ENCODE measurements at places on chromosomes 1 and 21.

DNA sequence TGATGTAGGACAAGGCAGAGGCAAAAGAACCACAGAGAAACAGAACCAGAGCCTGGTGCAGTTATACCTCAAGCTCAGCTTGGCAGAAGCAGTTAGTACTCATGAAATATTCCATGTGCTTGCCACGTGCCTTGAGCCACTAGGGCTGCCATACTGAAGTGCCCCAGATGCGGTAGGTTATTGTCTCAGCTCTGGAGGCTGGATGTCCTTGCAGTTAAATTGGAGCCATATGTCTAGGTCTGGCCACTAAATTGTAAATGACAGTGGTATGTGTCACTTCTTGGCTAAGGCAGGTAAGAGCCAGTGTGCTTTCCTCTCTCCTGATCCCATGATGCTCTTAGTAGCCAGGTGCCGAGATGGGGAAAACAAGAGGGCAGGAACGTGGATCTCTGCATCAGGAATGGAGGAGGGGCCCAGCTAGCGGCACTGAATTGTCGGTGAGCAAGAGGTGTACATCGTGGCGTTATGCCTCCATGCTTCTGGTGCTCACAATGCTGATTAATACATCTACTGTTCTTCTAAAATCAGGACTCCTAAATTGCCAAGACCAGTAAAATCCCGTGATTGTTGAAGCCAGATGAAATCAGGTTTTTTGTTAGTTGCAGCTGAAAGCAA lies 73.5 kb downstream of the PSMG1 start:
- no peak for DNase-seq

- DNase-seq: no peak
Measured at GRCh38 chr1:31145648-31146047, 80.1 kb upstream of the PUM1 start.

DNA sequence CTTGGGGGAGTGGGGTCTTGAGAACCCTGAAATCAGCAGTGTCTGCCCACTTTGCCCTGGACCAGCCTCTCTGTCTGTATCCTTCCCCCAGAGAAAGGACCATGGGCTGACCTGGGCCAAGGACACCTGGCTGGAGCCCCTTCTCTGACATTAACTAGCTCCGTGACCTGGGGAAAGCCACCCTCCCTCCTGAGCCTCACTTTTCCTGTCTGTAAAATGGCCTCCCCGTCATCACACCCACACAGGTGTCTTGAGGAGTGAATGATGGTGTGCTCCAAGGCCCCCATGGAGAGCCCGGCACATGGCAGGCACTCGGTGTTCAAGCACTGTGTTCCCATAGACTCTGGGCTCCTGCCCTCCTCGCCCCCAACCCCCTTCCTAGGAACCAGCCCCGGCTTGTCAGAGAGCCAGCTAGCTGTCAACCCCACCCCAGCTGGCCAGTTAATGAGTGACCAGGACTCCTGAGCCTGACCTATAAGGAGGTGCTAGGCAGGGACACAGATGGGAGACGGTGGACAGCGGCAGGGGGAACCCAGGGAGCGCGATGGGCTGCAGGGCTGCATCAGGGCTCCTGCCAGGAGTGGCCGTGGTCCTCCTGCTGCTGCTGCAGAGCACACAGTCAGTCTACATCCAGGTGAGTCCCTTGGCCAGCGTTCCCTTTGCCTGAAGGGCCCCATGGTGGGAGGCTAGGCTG lies at the start of gene GUCA2B:
Gene GUCA2B (plus strand): TSS at position 504 of the 694 bp plus-strand sequence. CDS start 41 bp downstream, at position 545.
- DNase-seq: no peak

GRCh38 chr1:114250683-114251572 lies 97.3 kb upstream of the SYT6 start:
- no peak for DNase-seq

DNA sequence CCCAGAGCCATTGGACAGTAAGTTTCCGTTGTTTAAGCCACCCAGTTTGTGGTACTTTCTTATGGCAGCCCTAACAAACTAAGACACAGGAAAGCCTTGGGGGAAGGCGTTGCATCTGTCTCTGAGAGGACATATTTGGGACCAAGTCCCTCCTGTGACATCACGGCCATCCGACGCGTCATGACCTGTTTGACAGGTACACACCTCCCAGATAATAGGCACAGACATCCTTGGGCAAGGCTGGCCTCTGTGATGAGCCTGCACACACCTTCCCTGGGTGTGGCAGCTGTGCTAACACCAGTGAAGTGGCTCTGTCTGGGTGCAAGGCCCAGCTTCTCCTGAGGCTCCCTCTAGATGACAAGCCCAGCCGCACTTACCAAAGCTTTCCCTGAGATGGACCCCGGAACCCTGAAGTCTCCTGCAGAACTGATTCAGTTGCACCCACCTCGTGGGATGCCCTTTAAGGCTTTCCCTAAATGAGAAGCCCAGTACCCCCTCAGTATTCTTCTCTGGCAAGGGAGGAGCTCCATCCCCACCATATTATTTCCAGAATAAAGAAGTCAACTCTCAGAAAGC lies 136.5 kb downstream of the ZSCAN20 start:
- DNase-seq: no peak

GRCh38 chr1:162343470-162343869 lies 33.2 kb downstream of the SPATA46 start:
- no peak for DNase-seq

DNA sequence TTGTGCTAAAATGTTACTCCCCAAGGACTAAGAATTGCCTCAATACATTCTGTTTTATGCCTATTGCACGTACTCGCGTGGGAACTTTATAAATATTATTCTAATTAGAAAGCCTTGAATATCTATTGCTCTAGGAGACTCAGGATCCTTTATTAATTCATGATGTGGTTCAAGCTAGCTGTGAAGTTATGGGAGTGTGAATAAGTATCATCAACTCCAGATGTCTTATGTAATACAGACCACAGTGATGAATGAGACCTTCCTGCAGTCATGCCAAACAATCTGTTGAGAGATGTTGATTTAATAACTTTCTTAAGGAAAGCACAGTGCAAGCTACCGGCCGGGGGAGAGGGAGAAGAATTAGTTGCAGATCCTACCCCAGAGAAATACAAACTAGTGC lies 519.2 kb upstream of the ZP4 start:
- no peak for DNase-seq

DNA sequence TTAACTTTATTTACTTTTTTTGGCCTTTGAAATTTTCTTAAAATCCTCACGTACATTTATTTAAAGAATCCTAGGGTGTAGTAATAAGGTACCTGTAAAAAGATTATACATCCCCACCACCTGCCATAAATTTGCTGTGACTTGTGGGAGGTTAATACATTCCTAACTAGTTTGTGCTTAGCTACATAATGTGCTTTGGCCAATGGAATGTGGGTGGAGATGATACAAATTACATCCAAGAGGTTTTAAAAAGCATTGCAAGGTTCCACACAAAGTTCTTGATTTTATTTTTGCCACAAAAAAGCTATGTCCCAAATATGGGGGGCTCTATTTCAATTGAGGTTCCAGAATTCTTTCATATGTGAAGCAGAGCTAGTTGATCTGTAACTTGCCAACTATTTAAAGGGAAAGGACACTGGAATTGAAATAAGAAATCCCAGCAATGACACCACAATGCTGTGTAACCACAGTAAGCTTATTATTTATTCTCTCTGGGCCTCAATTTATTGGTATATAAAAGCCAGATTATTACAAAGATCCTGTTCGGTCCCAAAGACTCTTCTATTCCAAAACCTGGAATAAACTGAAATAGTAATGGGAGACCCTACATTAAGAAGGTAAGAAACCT lies 15.7 kb downstream of the ASPM start:
- DNase-seq: no peak

DNA sequence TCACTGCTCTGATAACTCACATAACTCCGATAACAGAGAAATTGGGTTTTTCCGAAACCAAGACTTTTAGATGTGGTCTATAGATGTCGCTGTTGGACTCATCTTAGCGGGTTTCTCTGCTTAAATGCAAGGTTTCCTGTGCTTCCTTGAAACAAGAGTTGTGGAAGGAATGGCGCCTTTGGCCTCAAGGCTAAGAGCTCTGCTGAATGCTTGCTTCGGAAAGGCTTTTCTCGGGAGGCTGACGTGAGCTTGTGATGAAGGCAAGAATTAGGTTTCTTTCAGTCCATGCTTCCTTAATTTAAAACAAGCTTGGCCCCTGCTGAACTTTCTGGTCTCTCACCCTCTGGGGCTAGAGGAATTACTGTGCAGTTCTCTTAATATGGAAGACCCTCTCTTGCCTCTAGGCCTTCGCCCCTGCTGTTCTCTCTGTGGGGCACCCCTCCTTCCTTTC lies 113.5 kb downstream of the MAP3K21 start:
- DNase-seq: no peak

DNA sequence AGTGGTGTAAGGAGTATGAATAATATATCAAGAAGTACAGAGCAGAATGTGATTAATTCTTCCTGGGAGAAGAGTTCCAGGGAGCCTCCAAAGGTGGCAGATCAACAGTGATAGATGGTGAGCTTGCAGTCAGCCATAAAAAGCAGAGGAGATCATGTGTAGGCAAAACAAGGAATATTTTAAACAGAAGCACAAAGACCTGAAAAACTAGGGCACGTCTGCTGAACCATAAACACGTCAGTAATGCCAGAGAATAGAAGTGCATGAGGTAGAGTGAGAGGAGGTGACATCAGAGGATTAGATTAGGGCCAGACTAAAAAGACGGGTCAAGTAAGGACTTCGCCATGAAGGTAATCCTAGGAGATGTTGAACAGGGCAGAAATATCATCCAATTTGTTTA lies 151.8 kb downstream of the EIF4G3 start:
- no peak for DNase-seq

- no peak for DNase-seq
Measured at GRCh38 chr1:208240662-208241355, 3.4 kb downstream of the PLXNA2 start.

GRCh38 chr1:20717452-20718342 lies at the start of gene KIF17:
KIF17 (minus strand) TSS chr1:20718007; CDS start chr1:20717706, 301 bp downstream.
- DNase-seq: peak; percentile 69

DNA sequence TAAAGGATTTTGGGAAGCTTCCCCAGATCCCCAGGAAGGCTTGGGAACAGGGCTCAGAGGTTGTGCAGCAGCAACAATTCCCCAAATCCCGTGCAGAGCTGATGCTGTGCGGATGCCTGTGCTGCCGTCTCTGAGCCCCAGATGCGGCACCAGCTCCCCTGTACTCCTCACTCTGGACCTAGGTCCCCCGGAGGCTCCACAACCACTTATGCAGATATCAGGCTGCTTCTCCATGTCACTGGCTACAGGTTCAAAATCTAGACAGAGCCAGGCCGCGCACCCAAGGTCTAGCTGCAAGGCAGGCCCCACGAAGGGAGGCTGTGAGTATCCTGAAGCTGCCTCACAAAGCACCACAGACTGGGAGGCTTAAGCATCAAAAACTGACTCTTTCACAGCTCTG lies 81.6 kb downstream of the PDE9A start:
- DNase-seq: no peak

DNA sequence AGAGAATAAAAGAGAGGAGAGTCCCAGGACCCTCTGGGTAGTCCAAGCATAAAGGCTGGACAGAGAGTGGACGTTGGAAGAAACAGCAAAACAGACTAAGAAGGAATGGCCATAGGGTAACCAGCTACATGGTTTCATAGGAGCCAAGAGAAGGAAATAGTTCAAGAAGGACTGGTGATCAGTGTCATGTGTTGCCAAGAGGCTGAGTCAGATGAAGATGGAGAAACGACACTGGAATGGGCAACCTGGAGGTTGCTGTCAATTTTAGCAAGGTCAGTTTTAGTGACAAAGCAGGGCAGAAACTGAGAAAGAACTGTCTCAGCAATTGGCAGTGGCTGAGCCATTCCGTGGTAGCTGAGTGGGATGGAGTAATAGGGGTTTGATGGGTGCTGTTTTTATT lies 41.4 kb downstream of the HMGB4 start:
- DNase-seq: no peak

- no peak for DNase-seq
Measured at GRCh38 chr21:44547656-44548331, 3.5 kb downstream of the KRTAP10-2 start.

DNA sequence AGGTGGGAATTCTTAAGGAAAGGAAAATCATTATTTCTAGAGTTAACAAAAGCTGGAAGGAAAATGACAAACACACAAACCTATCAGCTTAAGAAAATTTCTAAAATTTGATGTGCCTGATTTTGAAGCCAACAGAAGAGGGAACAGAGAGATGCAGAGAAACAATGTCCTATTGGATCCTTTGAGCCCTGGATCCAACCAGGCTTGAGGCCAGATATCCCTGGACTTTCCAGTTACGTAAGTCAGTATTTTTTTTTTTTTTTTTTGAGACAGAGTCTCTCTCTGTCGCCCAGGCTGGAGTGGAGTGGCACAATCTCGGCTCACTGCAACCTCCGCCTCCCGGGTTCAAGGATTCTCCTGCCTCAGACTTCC lies 648.9 kb downstream of the KIF26B start:
- no peak for DNase-seq

GRCh38 chr21:40152476-40152875 lies 285.2 kb downstream of the PCP4 start:
- DNase-seq: no peak

All from CD8-positive, alpha-beta memory T cell (primary cell).